ENCODE measurements at places on chromosomes 2 and 18. TPM values are rescaled to one million over a fixed set of nuclear protein-coding genes. Genes with fewer than 3 reads are reported as not detected.

- no peak for DNase-seq
These were observed 274.9 kb upstream of the TCF4 start for GRCh38 chr18:55862693-55863390.

DNA sequence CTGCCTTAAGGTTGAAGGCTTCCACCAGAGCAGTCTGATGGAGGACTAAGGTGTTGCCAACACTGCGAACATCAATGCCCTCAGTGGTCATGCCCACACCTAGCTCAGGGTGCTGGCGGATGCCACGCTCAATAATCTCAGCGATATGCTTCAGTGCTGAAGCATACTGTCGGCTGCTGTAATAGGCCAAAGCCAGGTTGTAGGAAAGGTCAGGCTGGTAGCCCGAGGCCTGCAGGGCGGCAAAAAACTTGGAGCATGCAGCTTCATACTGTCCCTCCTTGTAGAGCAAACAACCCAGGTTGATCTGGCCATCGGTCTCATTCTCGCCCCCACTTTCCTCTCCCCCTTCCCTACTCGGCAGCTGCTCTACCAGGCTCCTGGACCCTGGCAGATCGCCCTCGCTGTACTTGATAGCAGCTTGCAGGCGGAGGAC is 159.4 kb downstream of the AGPS start:
- no peak for DNase-seq

DNA sequence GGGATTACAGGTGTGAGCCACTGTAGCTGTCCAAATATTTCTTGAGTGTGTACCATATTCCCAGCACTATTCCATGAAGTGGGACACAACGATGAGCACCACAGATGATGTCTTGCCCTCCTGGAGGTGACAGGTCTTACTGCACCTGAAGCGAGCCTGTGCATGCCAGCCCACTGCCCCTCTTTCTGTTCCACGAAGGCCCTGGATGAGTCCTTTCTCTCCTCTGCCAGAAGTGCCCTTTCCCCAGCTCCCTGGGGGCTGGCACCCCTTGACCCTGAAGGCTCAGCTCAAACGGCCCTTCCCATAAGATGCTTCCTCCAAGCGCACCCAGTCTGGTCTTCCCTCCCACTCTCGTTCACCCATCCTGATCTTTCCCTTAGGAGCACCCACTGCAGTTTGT is 5.5 kb downstream of the ATP6V1B1 start:
- DNase-seq, result no peak

- no peak for DNase-seq
These were observed 59.4 kb downstream of the OSR1 start for GRCh38 chr2:19299032-19299431.

- DNase-seq, result no peak
These were observed 416.5 kb upstream of the KCNH7 start for GRCh38 chr2:163255086-163255485.

- no peak for DNase-seq
These were observed 92.4 kb downstream of the RHOB start for GRCh38 chr2:20539133-20539719.

DNA sequence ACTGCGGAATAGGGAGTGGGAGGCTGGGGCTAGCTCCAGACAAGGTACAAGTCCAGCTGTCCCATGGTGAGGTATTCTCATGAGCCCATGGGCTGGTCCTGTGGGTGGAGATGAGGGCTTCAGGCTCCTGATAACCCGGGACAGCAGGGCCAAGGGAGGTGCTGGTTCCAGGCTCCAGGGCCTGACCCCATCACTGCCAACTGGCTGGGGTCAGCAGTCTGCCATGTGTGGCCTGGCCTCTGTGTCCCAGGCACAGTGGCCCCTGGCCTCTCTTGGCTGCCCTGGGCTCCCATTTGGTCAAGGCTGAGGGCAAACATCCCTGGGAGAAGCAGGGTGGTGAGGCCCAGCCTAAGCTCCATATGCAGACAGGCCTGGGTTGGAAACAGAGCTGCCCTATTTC is 966 bp upstream of the OXER1 start:
- DNase-seq, result no peak

DNA sequence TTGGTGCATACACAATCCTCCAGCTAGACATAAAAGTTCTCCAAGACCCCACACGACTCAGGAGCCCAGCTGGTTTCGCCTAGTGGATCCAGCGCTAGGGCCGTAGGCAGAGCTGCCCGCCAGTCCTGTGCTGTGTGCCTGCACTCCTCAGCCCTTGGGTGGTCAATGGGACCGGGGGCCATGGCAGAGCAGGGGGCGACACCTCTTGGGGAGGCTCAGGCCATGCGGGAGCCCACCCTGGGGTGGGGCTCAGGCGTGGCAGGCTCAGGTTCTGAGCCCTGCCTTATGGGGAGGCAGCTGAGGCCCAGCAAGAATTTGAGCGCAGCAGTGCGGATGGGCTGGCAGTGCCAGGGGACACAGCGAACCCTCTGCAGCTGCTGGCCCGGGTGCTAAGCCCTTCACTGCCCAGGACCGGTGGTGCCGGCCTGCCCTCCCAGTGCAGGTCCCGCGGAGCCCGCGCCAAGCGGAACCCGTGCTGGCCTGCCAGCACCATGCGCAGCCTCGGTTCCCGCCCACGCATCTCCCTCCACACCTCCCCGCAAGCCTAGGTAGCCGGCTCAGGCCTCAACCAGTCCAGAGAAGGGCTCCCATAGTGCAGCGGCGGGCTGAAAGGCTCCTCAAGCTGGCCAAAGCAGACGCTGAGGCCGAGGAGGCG is 1566.6 kb upstream of the SLC39A10 start:
- no peak for DNase-seq

DNA sequence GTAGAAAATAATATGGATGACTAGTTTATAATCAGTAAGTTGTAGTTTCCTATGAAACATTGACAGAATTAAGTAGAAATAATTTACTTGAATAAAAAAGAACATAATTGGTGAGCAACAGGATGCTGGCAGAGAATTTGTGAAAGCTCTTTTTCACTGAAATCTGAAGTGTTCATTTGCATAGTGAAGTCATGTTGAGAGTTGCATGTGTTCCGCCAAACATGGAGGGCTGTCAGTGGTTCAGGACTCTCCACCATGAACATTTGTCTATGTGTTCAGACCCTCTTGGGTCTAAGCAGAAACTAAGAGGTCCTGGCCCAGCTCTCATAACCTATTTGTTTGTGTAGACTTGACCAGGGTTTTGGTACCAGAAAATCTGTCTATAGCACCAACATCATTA is 182.5 kb upstream of the LINC00305 start:
- DNase-seq, result no peak

DNA sequence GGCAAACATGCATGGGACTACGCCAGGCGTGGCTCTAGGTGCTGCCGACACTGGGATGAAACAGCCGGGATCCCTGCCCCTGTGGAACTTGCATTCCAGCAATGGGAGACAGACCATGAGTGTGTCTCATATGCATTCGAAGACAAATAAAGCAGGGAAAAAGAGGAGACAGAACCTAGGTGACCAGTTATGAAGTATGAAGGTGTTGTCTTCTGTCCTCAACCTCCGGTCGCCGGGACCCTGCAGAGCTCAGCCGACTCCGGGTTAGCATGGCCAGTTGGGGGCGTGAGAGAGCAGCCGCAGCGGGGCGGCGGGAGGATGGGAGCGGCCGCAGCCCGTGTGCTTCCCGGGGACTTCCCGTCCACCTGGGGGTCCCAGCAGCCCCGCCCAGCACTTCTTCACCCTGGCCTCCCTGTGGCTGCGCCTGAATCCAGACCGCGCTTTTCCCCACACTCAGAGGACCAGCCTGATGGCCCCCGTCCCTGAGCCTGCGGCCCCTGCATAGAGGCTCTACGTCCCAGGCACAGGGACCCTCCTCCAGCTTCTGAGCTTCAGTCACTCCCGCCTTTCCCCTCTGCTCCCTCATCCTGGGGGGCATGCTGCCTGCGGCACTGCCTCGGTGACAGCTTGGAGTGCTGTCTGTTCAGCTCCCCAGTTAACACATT is 11.4 kb downstream of the ID2 start:
- no peak for DNase-seq

- DNase-seq, result no peak
These were observed 226.9 kb upstream of the SPOPL start for GRCh38 chr2:138274421-138275291.

DNA sequence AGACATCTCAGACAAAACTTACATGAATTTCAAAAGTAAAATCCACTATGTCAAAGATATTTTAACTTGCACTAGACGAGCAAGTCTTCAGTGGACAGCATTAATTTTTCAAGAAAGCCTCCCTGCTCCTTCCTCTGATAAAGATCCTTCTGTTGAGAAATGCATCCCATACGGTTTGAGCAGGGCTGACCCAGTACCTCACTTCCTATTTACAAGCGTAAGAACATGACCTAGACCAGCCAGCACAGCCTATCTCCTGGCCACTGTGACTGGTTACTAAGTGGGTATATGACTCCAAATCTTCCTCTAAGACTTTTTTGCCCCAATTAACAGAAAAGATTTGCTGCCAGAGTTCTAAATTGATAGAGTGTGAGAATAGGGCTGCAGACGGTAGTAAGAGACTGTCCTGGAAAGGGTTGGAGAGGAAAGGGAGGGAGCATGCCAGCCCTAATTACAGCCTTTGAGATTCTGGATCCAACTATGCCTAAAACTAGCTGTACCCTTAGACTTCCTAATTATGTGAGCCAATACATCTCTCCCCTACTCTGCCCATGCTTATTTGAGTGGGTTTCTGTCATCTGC is 108.4 kb downstream of the PRELID3A start:
- DNase-seq, result no peak

DNA sequence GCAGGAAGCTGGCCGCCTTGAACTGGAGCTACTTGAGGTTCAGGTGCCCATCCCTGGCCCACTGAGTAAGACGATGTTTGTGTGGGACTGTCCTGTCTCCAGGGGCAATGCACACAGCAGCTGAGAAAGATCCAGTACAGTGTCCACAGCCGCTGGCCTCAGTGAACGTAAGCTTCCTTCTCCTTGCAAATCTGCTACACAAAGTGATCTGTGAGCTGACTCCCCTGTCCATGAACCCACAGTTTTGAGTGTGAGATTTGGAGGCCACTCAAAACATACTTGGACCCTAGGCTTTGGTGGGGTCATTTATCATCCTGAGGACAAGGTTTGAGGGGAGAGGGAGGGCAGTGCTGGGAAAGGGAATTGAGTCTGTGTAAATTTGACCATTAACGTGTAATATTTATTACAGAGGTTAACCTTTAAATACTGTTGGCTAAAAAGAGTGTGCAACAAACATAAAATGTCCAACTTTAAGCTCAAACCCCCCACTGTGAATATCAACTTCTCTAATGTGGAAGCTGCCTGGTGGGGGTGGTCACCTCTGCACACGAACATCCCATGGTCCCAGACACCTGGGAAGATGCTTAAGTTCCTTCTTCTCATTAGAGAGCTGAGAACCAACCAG is 4.9 kb upstream of the CYS1 start:
- DNase-seq, result no peak

NT5DC4 gene
- not detected for total RNA-seq

AOX1 gene
- not detected for total RNA-seq

FLACC1 gene
- total RNA-seq, result 5.3 TPM

SERPINB10 gene
- not detected for total RNA-seq

IL37 gene
- total RNA-seq, result not detected

NXPH2 gene
- total RNA-seq, result not detected

All from T-cell (primary cell).